ENCODE measurements at places on chromosomes 16 and 17. TPM values are rescaled to one million over a fixed set of nuclear protein-coding genes. Genes with fewer than 3 reads are reported as not detected.

- DNase-seq: no peak
Observed at GRCh38 chr17:73735245-73735644, 91.0 kb upstream of the SDK2 start.

GRCh38 chr17:20012017-20012536 lies 2.9 kb downstream of the SPECC1 start:
- no peak for DNase-seq

GRCh38 chr17:13031718-13032350 lies 14.0 kb upstream of the ELAC2 start:
- DNase-seq: peak; percentile 26

GRCh38 chr17:78315355-78316114 lies 44.3 kb downstream of the SOCS3 start:
- no peak for DNase-seq

DNA sequence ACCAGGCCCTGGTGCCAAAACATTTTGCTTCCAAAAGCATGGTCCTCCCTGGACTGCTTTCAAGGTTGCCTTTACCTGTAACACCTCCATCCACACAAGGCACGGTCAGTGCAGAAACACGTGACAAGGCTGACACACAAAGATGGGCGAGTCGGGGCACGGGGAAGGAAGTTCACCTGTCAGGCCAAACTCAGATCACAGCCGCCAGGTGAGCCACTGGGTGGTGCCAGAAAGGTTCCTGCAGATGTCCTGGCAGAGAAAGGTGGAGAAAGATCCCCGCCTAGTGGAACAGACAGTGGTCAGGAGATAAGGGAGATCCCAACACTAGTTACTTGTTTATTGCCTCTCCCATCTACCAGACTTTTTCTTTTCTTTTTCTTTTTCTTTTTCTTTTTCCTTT lies 155.3 kb downstream of the AIPL1 start:
- DNase-seq: no peak

DNA sequence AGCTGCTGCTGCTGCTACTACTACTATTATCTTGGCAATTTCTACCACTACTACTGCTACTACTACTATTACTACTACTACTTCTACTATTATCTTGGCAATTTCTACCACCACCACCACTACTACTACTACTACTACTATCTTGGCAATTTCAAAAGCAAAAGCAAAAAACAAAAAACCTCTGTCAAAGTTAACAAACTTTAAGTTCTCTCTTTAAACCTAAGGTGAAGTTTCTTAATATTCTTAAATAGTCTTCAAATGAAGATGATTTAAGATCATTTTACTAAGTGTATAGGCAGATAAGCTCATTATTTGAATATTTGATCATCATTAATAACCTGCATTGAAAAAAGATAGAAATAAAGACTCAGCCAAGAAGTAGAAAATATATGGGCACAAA lies 118.5 kb downstream of the BRIP1 start:
- no peak for DNase-seq

GRCh38 chr16:77965346-77965745 lies 57.0 kb upstream of the CLEC3A start:
- no peak for DNase-seq

- DNase-seq: no peak
Observed at GRCh38 chr17:36590082-36590481, 1.6 kb upstream of the DHRS11 start.

GRCh38 chr17:48460052-48460451 lies 30.0 kb upstream of the SKAP1 start:
- DNase-seq: no peak

DNA sequence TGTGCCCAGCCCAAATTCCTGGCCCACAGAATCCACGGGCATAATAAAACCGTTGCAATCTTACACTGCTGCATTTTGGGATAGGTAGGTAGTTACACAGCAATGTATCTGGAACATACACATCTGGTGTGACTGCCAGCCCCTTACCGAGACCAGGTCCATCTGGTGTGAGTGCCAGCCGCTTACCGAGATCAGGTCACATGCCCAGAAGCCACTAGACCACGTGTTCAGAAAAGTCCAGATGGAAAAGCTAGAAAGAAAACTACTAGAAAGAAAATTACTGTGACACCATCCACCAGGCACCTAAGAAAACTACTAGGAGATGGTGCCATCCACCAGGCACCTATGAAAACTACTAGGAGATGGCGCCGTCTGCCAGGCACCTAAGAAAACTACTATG lies 19.4 kb downstream of the PIK3R5 start:
- DNase-seq: no peak

DNA sequence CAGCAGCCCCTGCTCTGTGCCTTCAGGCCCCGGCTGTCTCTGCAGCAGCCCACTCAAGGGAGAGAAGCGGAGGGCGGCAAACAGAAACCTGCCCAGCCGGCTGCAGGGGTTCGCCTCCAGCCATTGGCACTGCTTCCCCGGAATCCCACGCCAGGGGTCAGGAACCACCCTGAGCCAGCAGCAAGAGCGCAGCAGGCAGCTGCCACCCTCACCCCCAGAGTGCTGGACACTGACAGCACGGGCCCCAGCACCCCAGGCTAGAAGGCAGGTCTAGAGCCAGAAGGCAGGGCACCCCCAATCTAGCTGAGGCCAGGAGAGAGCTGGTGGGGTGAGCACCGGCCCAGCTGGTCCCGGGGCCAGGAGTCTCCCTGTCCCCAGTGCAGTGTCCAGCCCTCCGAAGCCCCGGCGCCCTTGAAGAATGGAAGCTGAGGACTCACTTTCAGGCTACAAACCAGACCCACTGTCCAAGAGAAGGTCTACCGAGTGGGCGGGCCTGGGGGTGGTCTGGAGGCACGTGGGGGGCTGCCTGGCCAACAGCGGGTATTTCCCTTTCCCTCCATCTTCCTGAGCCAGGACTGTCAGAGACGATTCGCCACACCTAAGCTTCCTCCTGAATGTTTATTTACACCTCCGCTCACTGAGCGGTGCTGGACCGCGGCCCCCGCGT lies 8.4 kb downstream of the UBALD2 start:
- no peak for DNase-seq

DNA sequence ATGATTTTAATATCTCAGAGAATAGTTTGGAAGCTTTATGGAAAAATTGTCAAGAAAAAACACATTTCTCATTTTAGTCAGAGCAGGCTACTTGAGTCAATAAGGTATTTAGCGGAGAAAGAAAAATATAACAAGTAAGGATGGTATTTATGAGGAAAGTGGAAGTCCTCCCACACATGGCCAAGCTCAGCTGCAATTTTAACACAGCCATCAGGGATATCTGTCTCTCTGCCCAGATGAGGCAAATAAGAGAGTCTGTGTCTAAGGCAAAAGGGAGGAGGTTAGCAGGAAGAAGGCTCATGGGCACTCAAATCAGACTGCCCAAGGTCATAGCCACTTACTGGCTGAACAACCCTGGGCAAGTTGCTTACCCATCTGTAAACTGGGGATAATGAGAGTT lies 5.2 kb upstream of the CMTM2 start:
- DNase-seq: no peak

VASN gene
- 0.16 TPM for total RNA-seq

PRCD gene
- not detected for total RNA-seq

OR1A1 gene
- total RNA-seq: not detected

OTOA gene
- not detected for total RNA-seq

MGAT5B gene
- 0.55 TPM for total RNA-seq

NACA2 gene
- total RNA-seq: not detected

LIG3 gene
- 56.3 TPM for total RNA-seq

Data from activated T-helper 2 cell treated with anti-CD3 and anti-CD28 coated beads, Interferon-gamma antibody, Interleukin-2, Interleukin-4, amounts not matched to agents 10 μg/mL and 5 μg/mL and 100 μg/mL, durations not matched to agents 14 hours and 24 hours and 36 hours (primary cell).